Effector memory CD4-positive, alpha-beta T cell (primary cell): ENCODE measurements at places on chromosomes 13 and 19.

GRCh38 chr13:84812789-84813188, 930.5 kb upstream of the SLITRK1 start:
- no peaks in the 10 kb centered on the region for H3K27me3 ChIP-seq
- no peak for DNase-seq
- H3K4me1 ChIP-seq, result no peaks in the 10 kb centered on the region
- no peaks in the 10 kb centered on the region for H3K36me3 ChIP-seq
- no peak overlapping the region for H3K4me3 ChIP-seq

DNA sequence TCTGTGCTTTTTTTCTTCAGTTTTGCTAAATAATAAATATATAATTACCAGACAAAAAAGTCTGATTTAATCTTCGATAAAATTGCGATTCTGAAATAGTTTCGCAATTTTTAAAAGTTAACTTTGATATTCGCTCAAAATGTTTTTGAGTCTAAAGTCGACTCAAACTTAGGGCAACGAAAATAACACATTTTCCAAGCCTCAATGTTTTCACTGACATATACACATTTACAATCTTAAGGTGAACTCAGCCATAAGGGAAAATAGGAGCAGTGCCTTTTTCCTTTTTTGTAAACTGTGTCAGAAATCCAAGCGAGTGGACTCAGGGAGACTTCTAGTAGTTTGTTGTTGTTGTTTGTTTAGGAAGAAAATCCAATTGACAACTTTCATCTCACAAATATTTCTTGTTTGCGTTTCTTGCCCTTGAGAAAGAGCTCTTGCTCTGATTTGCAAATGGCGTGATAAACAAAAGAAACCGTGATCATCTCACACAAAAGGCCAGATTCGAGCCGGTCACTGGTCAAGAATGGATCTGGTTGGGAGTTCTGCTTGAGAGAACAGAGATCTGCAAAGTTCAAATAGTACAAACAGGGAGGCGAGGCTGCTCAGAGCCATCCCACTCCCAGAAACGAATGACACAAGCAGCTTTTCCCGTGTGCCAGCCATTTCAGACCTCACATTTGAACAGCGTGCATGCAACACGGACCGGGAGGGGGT, 2.1 kb downstream of the SOX21 start:
- H3K36me3 ChIP-seq, result no peaks in the 10 kb centered on the region
- no peak overlapping the region for H3K4me3 ChIP-seq
- H3K27me3 ChIP-seq, result peaks cover 65% of the 10 kb centered on the region
- H3K27ac ChIP-seq, result no peak overlapping the region
- DNase-seq, result no peak

GRCh38 chr13:44470638-44471562, 97.3 kb downstream of the SERP2 start:
- no peaks in the 10 kb centered on the region for H3K4me1 ChIP-seq
- no peak for DNase-seq
- H3K4me3 ChIP-seq, result no peak overlapping the region
- H3K27me3 ChIP-seq, result no peaks in the 10 kb centered on the region

DNA sequence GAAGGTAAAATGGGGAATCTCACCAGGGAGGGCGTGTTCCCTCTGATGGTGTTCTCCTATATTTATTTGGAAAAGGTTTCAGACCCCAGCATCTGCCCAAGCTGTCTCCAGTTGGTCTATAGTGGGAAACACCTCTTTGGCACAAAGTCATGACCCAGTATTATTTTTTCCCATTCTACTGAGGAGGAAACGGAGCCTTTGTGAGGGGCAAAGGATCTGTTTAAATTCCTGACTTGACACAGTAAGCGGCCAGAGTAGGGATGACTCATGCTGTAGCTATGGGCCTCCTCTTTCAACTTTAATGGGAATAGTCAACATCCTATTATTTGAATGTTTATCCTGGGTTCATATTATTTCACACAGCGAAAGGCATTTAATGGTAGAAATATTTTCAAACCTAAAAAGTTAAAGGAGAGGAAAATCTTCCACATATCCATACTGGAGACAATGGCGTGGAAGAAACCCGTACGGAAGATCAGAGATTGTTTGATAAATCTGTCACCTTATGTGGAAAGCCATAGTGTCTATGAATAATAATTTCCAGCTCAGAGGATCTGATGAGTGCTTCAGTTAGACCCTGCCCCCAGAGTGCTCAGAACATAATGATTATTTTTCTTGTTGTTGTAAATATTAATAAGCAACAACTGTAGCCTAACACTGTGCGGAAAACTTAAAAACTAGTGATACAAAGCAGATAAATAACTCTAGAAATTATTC, 126.0 kb downstream of the FOXO1 start:
- H3K4me3 ChIP-seq, result no peak overlapping the region
- no peaks in the 10 kb centered on the region for H3K4me1 ChIP-seq

DNA sequence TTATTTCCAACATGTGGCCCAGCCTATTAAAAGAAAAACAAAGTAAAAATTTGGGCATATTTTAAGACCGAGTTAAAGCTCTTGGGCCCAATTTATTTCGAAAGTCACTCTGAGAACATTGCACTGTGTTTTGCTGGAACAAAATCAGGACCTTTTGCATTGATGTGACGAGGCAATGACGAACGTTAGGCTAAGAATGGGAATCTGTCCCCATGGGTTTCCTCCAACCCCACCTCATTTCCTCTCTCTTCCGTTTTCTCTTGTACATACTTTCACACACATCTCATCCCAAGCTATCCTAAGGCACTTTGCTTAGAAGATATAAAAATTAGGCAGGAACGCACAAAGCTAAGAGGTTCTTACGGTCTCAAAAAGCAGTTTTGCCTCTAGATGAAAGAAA, 22.1 kb downstream of the EDNRB start:
- no peak for DNase-seq
- no peaks in the 10 kb centered on the region for H3K36me3 ChIP-seq
- H3K4me1 ChIP-seq, result no peaks in the 10 kb centered on the region
- H3K27ac ChIP-seq, result no peak overlapping the region
- no peak overlapping the region for H3K4me3 ChIP-seq
- no peaks in the 10 kb centered on the region for H3K27me3 ChIP-seq

DNA sequence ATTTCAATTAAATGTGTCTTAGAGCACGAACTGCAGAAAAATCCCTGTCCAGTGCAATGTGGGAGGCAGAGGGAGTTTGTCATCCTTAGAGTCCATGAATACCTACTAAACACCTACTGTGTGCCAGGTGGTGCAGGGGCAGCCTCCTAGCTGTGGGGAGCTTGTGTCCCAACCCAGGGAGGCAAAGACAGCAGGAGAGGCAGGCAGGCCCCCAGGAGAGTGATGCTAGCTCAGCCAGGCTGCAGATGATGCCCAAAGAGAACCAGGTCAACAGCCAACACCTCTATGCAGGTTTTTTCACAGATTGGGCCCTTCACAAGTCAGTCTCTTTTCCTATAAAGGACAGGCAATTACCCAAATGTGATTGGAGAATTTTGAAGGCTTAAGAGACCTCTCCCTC, 108.2 kb upstream of the UQCRFS1 start:
- no peak overlapping the region for H3K27ac ChIP-seq
- no peaks in the 10 kb centered on the region for H3K36me3 ChIP-seq
- H3K4me3 ChIP-seq, result no peak overlapping the region
- no peaks in the 10 kb centered on the region for H3K4me1 ChIP-seq
- no peak for DNase-seq

DNA sequence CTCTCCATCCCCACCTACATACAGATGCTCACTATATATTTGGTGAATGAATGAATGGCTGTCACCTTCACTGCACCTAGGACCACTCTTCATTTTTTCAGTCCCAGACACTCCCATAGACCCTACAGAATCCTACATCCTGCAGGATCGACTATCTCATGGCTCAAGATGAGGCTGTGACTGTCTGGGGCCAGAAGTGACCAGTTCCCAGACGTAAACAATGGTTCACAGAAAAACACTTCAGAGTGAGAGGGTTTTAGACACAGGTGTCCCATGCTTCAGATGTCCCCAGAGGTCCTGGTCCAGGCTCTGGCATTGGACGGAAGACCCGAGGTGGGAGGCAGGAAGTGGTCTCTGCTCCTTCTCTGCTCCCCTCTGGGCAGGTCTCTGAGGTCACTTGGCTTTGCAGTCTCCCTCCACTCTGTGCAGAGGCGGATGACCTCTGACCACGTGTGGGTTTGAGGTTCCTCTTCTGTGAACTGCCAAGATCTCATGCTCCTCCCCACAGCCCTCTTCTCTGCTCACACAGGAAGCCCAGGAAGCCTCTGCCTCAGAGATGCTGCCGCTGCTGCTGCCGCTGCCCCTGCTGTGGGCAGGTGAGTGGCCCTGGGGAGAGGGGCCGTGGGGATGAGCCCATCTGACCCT, 24.9 kb downstream of the SIGLEC7 start:
- no peak overlapping the region for H3K27ac ChIP-seq
- H3K36me3 ChIP-seq, result no peaks in the 10 kb centered on the region
- peaks cover 8% of the 10 kb centered on the region for H3K27me3 ChIP-seq
- DNase-seq, result no peak

DNA sequence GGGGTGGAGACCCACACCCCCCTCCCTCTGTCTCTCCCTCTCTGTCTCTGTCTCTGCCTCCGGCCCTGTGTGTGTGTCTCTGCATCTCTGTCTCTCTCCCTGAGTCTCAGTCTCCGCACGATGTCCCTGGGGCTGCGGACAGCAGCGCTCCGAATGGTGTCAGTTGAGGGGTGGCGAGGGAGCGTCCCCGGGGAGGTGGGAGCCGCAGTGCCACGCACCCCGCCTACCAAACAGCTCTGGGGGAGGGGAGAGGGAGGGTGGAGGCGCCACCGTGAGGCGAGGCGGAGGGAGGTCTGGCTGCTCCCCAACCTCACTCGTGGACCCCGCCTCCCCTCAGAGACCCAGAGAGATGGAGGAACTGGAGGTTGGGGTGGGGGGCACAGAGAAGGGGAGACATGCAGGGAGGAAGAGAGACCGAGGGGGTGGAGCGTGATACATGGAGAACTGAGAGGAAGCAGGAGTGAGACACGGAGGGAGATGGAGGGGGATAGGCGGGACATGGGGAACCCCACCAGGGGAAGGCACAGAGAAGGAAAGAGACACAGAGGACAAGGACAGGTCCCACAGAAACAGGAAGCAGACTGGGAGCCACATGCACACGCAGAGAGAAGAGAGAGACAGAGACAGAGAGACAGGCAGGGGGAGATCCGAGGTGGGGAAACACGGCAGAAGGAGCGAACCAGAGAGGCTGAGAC, 7.2 kb downstream of the ERFL start:
- no peaks in the 10 kb centered on the region for H3K36me3 ChIP-seq
- H3K27me3 ChIP-seq, result no peaks in the 10 kb centered on the region
- H3K27ac ChIP-seq, result no peak overlapping the region
- H3K4me3 ChIP-seq, result no peak overlapping the region
- DNase-seq, result no peak

- no peaks in the 10 kb centered on the region for H3K27me3 ChIP-seq
- no peaks in the 10 kb centered on the region for H3K36me3 ChIP-seq
- DNase-seq, result no peak
- H3K4me1 ChIP-seq, result no peaks in the 10 kb centered on the region
These were observed 2783.8 kb downstream of the PCDH9 start for GRCh38 chr13:64446372-64446771.

GRCh38 chr13:94704377-94705080, 7.8 kb downstream of the SOX21 start:
- DNase-seq, result no peak
- peaks cover 6% of the 10 kb centered on the region for H3K4me1 ChIP-seq
- no peaks in the 10 kb centered on the region for H3K36me3 ChIP-seq
- H3K27me3 ChIP-seq, result peaks cover 69% of the 10 kb centered on the region

GRCh38 chr13:77312311-77312710, 14.6 kb downstream of the MYCBP2 start:
- peaks cover 32% of the 10 kb centered on the region for H3K4me1 ChIP-seq
- H3K36me3 ChIP-seq, result no peaks in the 10 kb centered on the region
- no peak overlapping the region for H3K4me3 ChIP-seq
- no peak for DNase-seq
- H3K27ac ChIP-seq, result no peak overlapping the region

DNA sequence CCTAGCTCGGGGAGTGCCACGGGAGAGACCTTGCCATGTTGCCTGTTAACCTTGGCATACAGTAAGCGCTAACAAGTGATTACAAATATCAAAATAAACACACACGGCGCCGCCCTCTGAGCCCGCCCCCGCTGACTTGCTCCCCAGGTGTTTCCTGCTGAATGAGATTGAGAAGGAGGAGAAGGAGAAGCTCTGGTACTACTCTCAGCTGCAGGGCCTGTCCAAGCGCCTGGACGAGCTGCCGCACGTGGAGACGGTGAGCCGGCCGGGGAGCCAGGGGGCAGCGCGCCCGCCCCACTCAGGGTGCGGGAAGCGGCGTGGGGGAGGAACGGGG, 5.0 kb downstream of the APC2 start:
- peaks cover 74% of the 10 kb centered on the region for H3K27me3 ChIP-seq
- no peak for DNase-seq
- H3K4me3 ChIP-seq, result no peak overlapping the region
- H3K36me3 ChIP-seq, result no peaks in the 10 kb centered on the region
- no peak overlapping the region for H3K27ac ChIP-seq

DNA sequence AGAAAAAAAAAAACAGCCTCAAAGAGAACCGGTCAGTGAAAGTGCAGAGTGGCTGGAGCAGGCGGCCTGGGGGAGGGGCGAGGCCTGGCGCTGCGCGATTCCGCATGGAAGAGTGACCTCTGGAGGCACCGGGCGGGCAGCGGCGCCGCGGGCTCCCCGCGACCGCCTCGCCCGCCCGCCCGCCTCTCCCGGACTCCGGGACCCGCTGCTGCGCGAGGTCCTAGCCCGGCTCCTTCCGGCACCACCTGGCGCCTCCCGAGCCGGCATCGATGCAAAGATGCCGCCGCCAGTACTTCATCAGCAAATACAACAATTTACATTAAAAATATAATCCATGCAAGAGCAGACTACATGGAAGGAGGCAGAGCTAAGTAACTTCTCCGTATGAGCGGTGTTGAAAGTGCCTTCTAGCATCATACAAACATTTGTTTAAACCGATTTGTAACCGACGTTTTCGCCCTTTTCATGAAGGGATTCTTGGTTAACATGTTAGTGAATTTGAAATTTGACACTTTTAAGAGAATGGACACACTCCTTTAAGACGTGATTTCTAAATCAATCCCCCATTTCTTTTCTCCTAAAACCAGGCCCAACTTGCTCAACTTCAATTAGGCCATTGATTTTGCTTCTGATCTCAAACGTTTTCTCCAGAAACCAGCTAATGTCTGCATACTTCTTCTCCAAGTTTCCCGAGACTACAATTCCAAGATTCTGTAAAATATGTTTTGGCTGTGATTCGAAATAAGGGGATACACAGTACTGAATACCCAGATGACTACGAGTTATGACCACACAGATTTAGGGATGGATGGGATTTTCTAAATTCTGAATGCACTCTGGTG, 2.1 kb downstream of the EFNB2 start:
- no peaks in the 10 kb centered on the region for H3K36me3 ChIP-seq
- peaks cover 33% of the 10 kb centered on the region for H3K27me3 ChIP-seq
- H3K4me1 ChIP-seq, result peaks cover 26% of the 10 kb centered on the region
- H3K4me3 ChIP-seq, result peak overlapping the region; percentile 24

DNA sequence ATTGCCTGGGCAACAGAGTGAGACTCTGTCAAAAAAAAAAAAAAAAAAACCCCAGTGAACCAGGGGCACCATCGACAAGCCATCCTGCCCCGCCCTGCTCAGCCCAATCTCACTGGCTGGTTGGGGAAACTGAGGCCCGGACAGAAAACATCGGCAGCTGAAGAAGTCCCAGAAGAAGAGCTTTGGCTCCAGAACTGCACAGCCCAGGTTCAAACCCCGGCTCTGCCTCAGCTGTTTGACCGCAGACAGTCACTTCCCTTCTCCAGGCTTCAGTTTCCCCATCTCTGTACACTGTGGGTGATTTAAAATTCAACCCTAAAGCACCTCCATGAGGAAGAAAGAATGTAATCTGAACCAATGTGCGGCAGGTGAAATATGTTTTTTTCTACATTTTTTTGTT, 9.4 kb upstream of the SEMA6B start:
- no peaks in the 10 kb centered on the region for H3K27me3 ChIP-seq
- H3K4me1 ChIP-seq, result no peaks in the 10 kb centered on the region
- DNase-seq, result no peak
- H3K36me3 ChIP-seq, result no peaks in the 10 kb centered on the region
- H3K4me3 ChIP-seq, result no peak overlapping the region
